Stimulated activated CD4-positive, alpha-beta T cell treated with anti-CD3 and anti-CD28 coated beads, Interleukin-12 subunit alpha, Interleukin-12 subunit beta, amount 100 ng/mL, for 4 hours (primary cell): ENCODE measurements at places on chromosomes 2 and 18.

DNA sequence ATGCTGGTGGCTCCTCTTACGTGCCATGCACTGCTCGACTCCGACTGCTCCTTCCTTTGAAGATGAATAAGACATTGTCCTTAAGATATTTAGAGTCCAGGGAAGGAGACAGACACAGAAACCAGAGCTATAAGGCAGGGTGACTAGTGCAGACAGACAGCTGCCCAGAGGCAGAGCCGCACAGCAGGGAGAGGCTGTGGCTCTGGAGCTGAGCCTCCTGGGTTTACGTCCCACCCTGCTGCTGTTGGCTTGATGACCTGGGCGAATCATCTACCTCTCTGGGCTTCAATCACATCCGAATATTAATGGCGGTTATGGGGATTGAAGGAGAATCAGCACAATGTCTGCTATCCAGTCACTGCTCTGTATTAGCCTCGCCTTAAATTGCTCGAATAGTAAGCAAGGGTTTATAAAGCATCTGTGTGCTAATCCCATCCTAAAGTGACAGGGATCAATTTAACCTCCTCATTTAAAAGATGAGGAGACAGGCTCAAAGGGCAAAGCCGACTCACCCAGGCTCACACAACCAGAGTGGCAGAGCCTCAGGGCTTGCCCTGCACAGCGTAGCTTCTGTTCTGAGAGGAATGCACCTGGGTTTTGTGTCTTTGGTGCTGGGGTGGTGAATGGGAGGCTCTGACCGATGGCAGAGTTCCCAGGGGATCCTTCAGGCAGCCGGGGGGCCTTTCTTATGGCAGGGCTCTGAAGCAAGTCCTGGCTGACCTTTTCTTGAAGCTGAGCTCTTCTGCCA is 284.1 kb downstream of the MYCN start:
- no peak for DNase-seq

- no peak for DNase-seq
Measured at GRCh38 chr2:26033270-26033817, 540 bp upstream of the RAB10 start.

DNA sequence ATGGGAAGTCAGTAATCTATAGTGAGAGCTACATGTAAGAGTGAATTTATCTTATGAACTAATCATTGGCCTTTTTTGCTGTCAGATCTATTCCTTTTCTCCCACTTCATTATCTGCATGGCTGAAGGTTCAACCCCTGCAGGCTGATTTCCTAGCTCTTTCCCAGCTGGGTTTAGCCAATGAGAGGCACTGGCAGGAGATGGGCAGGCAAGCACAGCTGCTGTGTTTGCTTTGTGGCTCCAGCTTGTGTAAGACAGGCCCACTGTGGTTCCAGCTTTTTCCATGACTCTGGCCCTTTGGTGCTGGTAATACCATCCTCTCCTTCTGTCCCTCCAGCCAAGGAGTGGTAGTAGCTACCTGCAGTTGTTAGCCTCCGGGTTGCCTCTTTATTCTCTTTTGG is 248.8 kb downstream of the PLCL1 start:
- no peak for DNase-seq

- DNase-seq, result no peak
Measured at GRCh38 chr2:117875786-117876185, 61.3 kb downstream of the DDX18 start.

GRCh38 chr2:68466361-68466777 is 725 bp downstream of the FBXO48 start:
- peak; percentile 46 for DNase-seq

DNA sequence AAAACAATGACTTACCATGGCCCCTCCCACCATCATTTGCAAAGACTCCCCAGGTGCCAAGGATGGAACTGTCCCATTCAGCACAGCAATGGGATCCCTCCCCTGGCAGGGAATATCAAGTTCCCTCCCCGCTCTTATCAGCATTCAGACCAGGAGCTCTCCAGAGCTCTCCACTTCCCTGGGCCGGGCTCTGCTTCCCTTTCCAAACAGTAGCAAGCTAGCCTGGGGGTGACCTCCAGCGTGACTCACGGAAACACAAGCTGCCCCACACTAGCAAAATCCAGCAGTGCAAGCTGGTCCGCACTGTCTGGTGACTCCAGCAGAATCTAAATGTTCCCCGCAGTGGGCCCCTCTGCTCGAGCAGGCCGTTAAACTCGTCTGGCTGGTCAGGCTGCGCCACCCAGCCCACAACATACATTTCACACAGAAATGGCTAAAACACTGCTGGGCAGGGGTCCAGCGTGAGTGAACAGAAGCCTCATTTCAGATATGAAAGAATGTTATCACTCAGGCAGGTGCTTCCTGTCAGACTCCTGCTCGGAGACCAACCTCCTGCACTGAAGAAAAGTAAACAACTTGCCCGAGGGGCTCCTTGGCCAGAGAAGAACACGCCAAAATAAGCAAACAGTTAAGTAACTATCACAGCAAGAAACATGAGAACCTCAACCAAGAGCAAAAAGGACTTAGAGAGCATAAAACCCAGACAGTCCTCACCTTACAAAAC is 33.9 kb downstream of the STAT1 start:
- no peak for DNase-seq

DNA sequence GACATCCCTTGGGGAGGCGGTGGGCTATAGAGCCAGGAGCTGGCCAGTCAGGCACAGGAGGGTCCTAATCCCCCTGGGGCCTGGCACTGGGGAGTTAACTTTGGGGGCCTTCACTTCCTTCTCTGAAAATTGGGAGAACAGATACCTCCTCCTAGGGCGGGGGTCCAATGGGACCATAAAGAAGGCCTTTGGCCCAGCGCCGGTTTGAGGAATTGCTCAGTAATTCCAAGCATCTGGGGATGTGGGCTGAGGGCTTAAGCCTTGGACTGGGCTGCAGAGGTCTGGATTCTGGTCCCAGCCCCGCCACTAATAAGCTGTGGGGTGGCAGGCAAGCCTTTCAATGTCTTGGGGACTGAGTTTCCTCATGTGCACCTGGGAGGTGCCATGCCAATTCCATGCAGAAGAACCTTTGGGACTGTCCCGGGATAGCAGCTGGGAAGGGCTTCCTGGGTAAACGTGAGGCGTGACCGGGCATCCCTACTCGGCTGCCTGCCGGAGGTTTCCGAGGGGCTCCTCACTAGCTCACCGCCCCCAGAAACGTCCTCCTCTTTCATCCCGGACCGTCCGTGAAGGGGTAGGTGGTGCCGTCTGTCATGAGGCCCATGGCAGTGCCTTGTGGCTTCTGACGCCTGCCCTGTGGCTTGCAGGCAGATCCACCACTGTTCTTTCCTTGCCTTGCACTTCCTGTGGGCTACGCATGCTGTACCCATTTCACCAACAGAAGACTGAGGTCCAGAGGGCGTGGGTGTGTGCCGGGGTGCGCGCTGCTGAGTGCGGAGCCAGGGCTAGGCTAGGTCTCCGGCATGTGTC is 67.4 kb upstream of the HPCAL1 start:
- DNase-seq, result no peak

- no peak for DNase-seq
Measured at GRCh38 chr18:45291621-45292615, 323.4 kb upstream of the SLC14A2 start.

DNA sequence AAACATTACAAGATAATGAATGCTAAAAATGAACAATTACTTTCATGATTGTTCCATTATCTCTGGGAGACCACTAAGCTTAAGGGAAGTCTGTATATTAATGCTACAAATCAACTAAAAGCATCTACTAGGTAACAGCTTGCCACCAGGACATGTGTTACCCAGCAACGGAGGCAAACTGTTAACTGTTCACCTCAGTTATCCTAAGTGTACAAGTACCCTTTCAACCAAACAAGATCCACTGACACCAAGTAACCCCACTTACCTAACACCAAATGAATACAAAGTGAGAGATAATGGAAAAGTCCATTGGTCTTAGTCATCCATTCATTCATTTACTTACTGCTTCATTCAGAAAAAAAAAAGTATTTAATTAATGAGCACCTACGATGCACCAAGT is 54.7 kb upstream of the KIDINS220 start:
- no peak for DNase-seq

GRCh38 chr2:38279201-38279600 is 97.9 kb downstream of the ATL2 start:
- DNase-seq, result no peak

- DNase-seq, result no peak
Measured at GRCh38 chr2:154623819-154624218, 74.7 kb upstream of the KCNJ3 start.

GRCh38 chr2:109351164-109351756 is 222.3 kb downstream of the SH3RF3 start:
- DNase-seq, result no peak

DNA sequence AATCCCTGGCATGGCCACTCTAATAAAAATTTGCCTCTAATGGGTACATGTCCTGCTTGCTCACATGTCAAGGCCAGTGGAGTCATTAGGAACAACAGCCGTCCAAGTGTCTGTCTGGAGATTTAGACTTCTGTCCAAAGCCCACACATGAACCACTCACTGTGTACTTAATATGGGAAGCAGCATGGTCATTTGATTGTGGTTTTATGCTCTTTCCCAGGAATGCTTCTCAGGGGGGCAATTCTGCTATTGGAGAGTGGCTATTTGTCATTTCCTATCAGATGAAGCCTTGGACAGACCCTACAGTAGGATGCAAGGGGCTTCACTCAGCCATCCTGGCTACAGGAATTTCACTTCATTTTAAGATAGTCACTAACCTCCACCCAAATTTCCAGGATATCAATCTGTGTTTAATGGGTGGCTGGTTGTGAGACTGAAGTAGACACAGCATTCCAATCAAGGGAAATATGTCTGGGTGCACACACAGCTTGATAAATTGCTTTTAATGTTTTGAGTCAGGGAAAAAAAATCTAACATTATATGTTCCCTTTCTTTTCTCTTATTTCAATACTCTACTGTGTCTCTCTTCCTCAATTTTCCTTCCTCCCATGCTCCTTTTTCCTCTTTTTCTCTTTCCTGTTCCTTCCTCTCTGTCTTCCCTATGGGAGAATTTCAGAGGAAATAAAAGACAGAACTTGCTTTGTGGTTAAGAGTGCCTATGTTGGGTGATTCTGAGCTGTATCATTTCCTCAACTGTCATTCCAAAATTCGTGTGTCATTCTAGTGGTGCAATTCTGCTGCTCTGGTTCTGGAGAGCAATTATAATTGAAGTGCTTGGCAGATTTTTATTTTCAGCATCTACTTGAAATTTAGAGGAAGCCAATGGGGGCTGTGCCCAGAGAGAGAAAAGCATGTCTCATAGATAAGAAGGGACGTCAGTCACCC is 320.1 kb downstream of the OSR1 start:
- DNase-seq, result no peak

GRCh38 chr2:160097326-160097725 is 34.9 kb upstream of the PLA2R1 start:
- no peak for DNase-seq

- DNase-seq, result no peak
Measured at GRCh38 chr18:50359806-50360205, 15.0 kb upstream of the SKA1 start.

- DNase-seq, result no peak
Measured at GRCh38 chr18:25284861-25285550, 67.0 kb downstream of the ZNF521 start.

DNA sequence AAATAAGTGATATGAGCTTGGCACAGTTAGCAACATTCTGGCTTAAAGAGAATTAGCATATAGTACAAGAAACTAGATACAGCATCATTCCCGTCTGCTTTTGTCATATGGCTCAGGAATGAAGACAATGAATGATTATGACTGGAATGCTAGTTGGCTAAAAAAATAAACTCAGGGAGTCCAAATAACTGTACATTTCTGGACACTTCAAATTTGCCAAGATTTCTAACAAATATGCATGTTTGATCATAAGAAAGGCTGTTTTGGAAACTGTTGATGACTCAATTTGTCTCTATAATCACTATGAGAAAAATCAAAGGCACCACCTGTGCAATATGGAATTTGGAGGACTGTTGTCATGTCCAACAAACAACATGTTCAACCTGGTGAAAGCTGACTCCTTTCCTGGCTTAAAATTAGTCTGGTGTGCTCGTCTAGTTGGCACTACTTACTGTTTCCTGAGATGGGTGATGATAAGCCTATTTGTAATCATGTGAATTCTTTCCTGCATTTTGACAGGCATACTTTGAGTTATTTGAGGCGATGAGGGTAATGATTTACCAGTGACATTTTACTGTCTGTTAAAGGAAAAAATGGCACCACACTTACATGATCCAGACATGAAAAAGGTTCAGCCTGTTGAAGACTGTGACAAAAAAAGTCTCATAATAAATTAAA is 133.9 kb upstream of the CDH20 start:
- no peak for DNase-seq

- DNase-seq, result no peak
Measured at GRCh38 chr2:3769766-3770165, 66.4 kb downstream of the DCDC2C start.

DNA sequence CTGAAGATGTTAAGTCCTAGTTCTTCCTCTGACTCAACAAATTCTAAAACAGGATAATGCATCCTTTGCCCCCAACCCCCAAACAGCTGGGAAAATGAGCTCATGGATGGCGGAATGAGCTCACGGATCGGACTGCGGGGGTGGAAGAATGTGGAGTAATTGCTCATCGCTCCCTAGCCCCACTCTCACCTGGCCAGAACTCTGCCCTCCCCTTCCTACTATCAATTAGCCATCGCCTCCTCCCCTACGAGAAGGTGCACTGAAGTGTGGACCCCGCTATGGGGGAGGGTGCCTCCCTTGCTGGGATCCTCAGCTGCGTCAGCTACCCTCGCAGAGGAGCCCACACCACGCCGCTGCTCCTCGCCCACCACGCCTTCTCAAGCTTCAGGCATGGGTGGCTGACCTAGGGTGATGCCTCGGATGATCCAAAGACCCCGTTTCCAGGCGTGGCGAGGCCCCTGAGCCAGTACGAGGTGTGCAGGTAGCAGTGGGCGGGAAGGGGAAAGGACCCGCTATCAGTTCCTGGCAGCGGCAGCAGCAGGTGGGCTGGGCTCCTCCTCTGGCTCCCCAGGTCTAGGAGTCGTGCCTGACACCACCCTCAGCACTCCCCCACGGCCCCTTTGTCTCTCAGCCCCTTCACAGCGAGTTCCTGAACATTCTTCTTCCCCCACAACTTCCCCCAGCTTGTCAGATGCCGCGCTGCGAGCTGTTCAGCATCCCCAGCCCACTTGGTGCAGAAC is 82.1 kb upstream of the POMC start:
- DNase-seq, result peak; percentile 30
